ENCODE measurements at places on chromosomes 7 and 10.

DNA sequence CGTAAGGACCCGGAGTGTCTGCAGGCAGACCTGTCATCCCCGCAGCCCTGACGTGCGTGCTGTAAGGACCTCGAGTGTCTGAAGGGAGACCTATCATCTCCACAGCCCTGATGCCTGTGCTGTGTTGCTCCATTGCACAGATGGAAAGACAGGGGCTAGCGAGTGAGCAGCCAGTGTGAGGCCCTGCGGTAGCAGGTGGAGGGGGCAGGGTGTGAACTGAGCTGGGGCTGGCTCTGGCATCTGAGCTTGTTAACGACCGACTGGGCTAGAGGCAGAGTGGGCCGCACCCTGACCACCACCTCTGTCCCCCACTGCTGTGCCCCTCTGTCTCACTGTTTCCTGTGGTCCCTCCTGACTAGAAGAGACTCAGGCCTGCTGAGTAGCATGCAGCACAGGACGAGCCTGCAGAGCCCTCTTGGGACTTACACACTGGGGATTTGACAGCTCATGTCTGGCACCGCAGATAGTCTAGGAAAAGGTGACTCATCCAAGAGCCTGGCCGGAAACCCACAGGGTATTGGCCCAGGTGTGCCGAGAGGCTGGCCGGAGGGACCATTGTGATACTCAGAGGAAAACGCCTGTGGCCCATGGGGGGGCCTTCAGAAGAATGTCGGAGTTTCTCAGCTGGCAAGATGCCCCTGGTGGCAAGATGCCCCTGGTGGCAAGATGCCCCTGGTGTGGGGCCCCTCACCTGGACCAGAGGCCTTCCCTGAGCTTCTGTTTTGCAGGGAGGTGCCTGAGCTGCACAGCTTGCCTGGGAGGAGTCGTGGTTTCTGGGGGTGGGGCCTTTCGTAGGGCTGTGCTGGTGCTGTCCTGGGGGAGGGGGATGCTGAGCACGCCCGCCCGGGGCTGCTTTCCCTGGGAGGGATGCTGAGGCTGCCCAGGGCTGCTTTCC lies 34.3 kb downstream of the INPP5A start:
- peak; percentile 67 for DNase-seq

GRCh38 chr7:40760293-40760964 lies 625.6 kb downstream of the SUGCT start:
- no peak for DNase-seq

DNA sequence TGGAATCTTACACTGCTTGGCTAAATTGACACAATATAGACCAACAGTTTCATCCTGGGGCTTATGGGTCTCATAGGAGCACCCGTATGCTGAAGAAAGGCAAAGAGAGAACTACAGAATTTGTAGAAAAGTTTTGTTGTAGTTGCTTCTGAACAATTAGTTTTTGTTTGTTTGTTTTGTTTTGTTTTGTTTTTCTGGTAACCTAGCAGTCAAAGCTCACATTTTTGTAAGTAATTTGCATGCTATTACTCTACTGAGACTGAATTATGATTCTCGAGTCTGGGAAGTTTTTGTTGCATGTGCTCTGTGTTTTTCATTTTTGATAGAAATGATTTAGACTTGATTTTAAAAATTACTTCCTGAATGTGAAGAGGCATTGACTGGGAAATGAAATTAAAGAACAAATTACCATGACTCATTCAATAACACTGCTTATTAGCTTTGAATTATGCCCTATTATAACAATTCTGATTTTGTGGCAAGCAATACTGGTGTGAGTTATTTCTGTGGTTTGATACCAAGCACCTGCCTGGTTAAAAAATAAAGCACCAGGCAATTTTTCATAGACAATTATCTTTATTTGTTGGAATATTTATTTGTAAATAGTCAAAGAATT lies 438 bp downstream of the LSMEM1 start:
- no peak for DNase-seq

- no peak for DNase-seq
Measured at GRCh38 chr10:123761038-123761428, 94.9 kb downstream of the GPR26 start.

DNA sequence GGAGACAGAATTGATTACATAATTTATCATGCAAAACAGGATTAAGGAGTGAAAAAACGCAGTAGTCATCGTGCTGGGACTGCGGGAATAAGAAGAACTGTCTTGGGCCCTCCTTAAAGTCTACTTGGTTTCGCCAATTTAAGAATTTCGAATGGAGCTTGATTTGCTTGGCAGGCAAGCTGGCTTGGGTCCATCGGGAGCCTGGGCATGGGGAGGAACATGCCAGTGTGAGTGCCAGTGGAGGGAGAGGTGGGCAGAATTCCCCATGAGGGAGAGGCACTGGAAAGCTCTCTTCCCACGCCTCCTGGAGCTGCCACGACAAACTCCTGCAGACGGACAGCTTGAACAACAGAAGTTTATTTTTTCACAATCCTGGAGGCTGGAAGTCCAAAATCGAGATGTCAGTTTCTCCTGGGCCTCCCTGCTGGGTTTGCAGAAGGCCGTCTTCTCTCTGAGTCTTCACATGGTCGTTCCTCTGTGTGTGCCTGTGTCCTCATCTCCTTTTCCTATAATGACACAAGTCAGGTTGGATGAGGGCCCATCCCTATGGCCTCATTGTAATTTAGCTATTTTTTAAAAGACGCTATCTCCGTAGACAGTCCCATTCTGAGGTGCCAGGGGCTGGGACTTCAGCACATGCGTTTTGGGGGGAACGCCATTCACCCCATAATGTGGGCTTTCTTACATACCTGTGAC lies 528.7 kb upstream of the DPP6 start:
- no peak for DNase-seq

- no peak for DNase-seq
Measured at GRCh38 chr10:29559996-29560395, 74.8 kb downstream of the SVIL start.

DNA sequence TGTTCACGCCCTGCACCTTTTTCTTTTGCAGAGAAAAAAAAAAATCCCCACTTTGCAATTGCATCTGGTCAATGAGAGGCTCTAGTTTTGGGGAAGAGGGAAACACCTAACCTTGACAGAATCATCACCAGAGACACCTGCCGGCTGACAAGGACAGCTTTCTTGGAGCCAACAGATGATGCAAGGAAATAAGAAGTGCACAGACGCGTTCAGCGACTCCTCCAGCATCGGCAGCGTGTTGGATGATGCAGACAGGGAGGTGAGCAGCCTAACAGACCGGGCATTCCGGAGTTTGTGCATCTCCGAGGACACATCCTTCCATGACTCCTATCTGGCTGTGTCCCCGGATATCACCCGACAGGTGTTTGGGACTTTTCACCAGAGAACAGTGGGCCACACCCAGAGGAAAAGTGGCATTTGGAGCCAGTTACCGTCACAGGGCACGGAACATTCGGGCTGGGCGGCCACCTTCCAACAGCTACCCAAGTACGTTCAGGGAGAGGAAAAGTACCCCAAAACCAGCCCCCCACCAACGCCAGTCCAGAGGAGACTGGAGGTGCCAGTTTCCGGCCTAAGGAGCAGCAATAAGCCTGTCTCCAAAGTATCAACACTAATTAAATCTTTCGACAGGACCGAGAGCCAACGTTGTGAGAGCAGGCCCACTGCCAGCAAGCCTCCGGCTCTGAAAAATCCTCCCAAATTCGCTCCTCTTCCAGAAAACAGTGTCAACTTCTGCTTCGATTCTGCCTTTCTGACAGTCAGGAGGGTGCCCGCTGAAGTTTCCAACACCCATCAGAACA lies 23.6 kb downstream of the C10orf71 start:
- no peak for DNase-seq

- no peak for DNase-seq
Measured at GRCh38 chr7:85023916-85024315, 162.9 kb downstream of the SEMA3D start.

- no peak for DNase-seq
Measured at GRCh38 chr7:1415389-1415990, 43.8 kb downstream of the MICALL2 start.

- DNase-seq: no peak
Measured at GRCh38 chr10:83685458-83685857, 453.9 kb upstream of the GHITM start.

GRCh38 chr7:19930851-19931250 lies 157.4 kb upstream of the TMEM196 start:
- DNase-seq: no peak

GRCh38 chr7:46900312-46901263 lies 681.3 kb downstream of the TNS3 start:
- DNase-seq: no peak

- no peak for DNase-seq
Measured at GRCh38 chr10:16948361-16948760, 131.1 kb upstream of the RSU1 start.

- DNase-seq: no peak
Measured at GRCh38 chr10:94213001-94213530, 149.7 kb downstream of the NOC3L start.

DNA sequence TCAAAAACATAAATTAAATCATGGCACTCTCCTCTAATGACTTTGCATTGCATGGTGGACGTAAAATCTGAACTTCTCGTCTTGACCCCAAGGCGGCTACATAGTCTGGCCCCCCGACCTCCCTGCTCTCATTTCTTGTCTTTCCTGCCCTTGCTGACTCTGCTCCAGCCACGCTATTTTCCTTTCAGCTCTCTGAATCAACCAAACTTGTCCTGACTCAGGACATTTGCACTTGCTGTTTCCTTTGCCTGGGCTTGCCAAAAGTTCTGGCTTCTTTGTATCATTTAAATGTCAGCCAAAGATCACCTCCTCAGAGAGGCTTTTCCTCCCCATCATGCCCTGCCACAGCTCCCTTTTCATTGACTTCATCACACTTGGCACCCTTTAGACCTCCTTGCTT lies 107.7 kb upstream of the NFE2L3 start:
- no peak for DNase-seq

DNA sequence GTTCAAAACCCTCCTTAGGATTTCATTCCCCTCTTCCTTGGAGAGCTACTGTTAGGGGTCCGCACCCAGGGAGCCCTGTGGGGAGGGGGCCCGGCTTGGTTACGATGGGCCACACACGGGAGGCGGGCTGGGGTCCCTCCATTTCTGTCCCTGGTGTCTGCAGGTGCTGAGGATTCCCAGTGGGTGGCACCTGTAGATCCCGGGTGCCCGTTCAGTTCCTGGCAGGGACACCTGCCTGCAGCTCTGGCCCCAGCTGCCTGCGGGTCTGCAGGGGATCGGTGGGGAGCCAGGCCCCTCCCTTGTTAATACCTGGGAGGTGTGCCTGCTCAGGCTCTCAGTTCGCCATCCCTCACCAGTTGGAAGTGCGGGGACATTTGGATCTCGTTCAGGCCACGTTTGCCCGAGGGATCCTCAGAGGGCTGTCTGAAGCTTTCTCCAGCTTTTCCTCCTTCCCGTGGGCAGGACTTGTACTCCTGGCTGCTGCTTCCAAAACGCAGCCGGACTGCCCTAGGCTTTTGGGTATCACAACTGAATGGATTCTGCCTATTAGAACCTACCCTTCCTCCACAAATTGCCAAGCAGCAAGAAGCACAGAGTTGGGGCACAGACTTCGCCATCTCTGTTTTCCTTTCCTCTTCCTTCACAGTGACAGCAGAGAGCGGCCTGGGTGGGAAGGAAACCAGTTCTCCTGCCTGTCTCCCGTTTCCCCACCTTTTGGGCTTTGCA lies 22.3 kb upstream of the IL15RA start:
- no peak for DNase-seq

DNA sequence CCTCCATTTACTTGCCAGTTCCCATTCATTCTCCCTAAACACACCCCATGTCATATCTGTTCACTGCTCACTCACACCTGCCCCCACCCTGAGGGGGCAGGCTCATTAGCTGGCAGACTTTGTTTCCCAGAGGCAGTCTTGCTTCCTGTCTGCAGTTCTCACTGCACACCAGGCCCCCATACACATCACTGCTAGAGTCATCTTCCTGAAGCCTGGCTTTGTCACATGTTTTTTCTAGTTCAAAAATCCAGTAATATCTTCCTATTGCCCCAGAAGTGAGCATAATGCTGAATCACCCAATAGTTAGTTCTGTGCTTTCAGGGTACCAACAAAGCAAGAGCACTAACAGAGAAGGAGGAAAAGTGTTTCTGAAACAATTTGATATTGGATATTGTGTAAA lies 1.9 kb downstream of the LRRC72 start:
- no peak for DNase-seq

- no peak for DNase-seq
Measured at GRCh38 chr7:41217306-41217705, 485.6 kb downstream of the INHBA start.

GRCh38 chr7:143300959-143301935 lies 13.1 kb downstream of the CASP2 start:
- no peak for DNase-seq

DNA sequence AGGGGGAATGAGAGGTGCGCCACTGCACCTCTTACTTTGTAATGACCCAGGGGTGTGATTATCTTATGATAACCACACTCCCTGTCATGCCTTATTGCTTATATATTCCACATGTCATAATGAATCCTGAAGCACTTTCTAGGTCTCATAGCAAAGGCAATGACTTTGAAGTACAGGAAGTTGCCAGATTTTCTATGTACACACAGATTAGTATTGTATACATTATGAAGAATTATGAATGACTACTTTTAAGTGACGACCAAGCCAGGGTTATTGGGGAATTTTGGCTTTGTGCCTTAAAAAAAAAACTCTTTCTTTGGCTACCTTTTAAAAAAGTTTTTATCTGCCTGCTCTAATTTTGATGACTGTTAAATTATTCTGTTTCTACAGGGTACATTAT lies 269.6 kb downstream of the MDFIC start:
- no peak for DNase-seq

DNA sequence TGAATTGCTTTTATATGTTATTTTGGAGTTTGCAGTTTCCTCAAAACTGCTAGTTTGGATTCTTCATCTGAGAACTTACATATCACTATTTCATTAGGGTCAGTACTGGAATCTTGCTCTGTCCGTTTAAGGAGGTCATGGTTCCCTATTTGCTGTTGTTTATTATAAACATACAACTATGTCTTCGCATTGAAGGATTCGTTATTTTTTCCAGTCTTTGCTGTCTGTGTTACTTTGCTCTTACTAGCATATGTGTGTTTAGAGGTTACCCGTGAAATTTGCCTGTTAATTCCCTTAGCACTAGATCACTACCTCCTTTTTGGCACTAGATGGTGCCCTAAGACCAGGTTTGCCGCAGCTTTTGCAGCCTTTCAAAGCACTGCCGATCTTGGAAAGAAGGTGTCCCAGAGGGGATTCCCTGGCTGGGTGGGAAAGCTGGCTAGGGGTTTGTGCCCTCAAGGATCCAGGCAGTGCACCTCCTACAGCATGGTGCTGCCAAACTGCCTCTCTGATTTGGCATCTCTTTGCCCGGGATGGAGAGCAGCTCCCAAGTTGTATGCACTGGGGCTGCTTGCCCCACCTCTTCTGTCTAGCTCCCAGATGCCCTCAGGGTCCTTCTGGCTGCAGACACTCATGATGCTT lies 103.1 kb upstream of the APBB1IP start:
- peak; percentile 76 for DNase-seq

GRCh38 chr10:119827430-119827829 lies 45.2 kb downstream of the MCMBP start:
- no peak for DNase-seq

DNA sequence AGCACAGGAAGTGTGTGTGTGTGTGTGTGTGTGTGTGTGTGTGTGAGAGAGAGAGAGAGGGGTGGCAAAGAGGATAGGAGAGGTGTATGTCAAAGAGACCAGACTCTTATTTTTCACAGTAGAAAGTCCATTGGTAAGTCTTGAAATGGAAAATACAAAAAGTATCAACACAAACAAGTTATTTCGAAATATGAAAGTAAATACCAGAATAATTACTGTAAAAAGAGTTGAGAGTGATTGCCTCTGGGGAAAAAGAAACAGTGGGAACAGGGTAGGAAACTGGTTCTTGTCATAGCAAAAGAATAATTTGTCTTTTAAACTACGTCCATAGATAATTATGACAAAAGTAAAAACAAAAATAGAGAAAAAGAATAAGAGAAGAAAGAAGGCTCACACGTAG lies 29.0 kb upstream of the EIF5AL1 start:
- no peak for DNase-seq
